ENCODE measurements at places on chromosomes 6 and 20.

DNA sequence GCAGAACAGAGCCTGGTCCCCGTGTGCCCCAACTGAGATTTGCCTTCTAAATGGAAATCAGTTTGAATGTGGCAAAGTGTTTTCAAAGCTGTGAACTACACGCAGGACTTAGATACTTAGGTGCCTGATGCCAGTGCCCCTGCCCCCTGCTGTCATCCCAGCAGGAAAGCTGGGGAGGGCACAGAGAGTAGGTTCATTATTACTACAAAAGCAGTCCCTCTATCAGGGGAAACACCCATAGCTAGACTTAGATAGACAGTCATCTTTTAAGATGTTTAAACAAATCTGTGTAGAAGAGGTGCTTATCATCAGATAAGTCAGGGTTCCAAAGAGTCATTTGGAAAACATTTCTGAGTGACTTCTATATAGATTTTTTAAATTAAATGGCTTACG lies 155.0 kb upstream of the SNX9 start:
- no peak for DNase-seq

DNA sequence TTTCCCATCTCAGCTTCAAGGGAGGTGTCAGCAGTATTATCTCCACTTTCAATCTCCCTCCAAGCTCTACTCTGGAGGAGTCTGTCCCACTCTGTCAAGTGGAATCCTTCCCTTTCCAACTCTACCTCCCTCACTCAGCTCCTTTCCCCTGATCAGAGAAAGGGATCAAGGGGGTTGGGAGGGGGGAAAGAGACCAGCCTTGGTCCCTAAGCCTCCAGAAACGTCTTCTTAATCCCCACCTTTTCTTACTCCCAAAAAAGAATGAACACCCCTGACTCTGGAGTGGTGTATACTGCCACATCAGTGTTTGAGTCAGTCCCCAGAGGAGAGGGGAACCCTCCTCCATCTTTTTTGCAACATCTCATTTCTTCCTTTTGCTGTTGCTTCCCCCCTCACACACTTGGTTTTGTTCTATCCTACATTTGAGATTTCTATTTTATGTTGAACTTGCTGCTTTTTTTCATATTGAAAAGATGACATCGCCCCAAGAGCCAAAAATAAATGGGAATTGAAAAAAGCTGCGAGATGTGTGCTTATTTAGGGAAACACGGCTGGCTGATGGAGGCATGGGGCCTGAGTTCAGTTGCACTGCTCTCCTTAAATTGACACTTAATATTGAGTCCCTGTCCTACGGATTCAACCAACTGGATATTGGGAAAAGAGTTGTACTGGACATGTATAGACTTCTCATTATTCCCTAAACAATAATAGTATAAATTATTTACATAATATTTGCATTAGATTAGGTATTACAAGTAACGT lies 4.9 kb downstream of the TUBB start:
- no peak for DNase-seq

- no peak for DNase-seq
These were observed 5.5 kb downstream of the CASP8AP2 start for GRCh38 chr6:89834884-89835792.

DNA sequence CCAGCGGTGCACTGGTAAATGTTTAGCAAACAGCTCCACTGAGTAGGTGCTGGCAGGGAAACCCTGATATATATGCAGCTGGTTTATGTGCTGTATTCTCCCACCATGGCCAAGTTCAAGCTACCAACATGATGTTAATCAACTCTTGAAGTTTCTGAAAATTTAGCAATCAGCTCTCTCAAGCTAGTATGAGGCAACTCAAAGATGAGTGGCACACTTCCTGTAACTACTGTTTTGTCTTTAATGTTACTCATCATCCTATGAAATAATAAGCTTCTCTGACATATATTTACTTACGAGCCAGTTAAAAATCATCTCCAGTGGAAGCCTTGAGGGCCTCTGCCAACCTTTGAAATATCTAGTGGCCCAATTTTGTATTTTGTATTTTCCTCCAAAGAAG lies 54.7 kb downstream of the TRMT6 start:
- no peak for DNase-seq

DNA sequence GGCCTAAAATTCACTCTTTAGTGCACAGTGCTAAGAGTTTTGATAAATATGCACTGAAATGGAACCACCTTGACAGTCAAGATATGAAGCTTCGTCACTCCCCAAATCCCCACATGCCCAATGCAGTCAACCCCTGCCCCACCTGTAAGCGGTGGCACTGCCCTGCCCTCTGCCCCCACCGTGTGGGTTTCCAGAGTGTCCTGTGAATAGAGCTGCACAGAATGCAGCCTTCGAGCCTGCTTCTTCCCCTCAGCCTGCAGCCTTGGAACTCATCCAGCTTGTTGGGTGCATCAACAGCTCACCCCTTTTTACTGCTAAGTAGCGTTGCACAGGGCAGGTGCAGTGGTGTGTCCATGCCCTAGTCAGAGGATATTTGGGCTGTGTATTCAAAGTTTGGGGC lies 216.3 kb downstream of the SYNDIG1 start:
- DNase-seq = no peak

DNA sequence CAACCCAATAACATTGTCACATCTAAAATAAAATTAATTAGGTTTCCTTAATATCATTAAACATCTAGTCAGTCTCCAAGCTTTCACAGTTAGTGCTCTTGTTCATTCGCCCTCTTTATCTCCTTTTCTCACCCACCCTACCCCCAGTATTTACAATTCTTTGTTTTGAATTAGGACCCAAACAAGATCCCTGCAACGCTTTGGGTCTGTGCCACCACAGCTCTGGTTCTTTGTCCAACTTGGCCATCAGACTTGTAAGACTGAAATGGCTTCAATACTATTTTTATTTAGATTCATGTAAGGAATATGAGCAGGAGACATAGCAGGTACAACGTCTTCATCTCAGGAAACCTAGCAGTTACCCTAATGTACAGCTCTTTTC lies 276.5 kb downstream of the CDKAL1 start:
- DNase-seq = no peak

DNA sequence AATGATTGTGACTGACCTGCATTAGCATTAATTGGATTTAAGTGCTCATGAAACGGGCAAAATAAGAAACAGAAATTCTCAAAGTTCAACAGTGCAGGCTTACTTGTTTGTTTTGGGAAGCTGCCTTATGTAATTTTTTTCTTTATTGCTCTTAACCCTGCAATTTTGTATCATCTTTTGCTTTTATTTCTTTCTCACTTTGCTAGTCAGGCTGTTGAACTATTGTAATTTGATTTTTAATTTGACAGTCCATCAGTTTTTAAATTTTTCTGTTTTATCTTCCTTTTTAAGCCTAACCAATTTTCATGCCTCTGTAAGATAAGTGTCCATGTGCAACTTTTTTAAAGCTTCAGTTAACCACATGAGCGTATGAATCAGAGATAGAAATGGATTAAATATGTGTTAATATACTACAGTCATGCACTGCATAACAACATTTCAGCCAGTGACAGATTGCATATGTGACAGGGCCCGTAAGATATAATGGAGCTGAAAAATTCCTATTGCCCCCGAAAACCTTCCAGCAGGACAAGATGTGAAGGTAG lies 44.6 kb downstream of the PEX7 start:
- no peak for DNase-seq

DNA sequence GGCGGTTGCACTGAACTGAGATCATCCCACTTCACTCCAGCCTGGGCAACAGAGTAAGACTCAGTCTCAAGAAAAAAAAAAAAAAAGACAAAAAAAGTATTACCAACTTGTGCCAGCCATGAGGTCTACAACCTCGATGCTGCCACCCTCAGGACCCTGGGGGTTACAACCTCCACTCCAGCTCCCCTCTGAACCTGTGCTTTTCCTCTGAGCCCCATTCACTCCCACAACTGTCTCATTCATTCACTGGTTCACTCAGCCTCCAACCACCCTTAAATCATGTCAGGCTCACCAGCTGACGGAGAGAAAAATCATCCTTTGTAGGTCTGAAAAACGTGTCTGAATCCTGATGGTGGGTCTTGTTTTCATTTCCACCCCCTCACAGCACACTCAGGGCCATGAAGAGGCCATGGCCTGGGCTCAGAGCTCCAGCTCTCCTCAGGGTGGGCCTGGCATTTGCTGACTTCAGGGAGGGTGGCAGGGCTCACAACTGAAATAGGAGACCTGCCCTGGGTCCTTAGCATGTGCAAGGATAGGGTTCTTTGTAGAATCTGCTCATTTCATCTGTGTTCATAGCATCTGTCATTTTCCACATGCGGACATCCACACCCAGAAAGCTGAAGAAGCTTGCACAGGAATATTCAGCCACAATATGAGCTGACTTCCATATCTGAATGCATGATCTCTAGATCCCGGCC lies 1.9 kb upstream of the ULBP1 start:
- no peak for DNase-seq

DNA sequence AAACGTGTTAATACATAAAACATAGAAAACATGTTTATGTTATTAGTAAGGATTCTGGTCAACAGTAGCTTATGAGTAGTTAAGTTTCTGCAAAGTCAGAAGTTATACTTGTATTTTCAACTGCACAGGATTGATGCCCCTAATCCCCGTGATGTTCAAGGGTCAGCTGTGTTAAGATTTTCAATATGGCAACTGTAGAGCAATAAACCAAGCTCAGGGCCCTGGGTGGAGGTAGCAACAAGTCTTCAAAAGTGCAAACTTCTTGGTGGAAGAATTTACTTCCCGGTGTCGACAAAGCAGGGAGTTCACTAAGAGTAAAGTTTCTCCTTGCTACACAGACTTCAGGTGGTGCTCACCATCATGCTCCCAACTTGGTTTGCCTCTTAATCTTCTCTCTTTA lies 4.1 kb upstream of the BCAS1 start:
- DNase-seq = no peak

DNA sequence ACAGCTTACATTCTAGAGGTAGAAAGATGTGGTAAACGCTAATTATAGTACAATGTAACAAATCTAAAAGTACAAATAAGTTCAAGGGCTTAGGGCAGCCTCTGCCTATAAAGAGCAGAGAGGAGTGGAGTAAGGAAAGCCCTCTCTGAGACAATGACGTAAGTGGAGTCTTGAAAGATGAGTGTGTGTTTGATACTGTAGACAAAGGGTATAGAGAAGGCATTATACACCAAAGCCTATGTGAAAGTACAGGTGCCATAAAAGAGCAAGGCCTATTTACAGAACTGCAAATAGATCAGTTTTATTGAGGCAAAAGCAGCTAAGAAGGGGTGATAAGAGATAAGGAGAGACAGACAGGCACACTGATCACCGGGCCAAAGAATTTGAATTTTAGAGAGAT lies 10.9 kb downstream of the GOPC start:
- no peak for DNase-seq

- DNase-seq = peak; percentile 98
These were observed at the start of gene PRRC2A for GRCh38 chr6:31620586-31621319. TSS of gene PRRC2A (plus strand) at chr6:31620715. CDS start at chr6:31622790, 2,075 bp downstream.

GRCh38 chr6:167211881-167212712 lies 54.3 kb upstream of the GPR31 start:
- DNase-seq = no peak

DNA sequence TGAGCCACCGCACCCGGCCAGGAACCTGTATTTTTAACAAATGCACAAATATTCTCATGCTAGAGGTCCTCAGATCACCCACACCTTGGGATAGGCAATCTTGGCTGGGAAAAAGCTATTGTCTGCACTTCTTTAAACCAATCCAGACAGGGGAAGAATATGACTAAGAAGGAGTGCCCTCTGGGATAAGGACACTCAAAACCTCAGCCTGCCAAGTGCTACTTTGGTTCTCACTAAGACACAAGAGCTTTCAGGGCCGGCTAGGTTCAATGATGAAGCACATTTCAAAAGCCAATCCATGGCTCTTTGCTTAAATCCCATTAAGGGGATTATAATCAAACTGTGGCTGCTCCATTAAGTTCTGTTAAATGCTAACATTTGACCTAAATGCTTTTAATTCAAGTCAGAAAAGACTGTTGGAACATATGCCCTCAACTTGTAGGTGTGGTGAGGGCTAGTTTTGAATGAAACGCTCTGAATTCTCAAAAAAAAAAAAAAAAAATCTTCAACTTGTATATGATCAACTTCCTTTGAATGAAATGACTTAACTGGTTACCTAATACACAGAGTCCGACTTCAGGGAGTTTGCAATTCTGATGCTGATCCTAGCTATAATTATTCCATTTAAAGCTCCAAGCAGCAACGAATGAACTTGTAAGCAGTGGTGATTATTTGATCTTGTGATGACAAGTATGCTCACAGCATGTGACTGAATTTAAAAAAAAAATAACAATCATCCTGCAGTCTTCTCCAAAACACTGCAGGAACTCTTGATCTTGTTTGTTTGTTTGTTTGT lies 56.6 kb downstream of the SLC23A2 start:
- DNase-seq = no peak

- DNase-seq = no peak
These were observed 38.5 kb downstream of the EPB41L2 start for GRCh38 chr6:131024565-131024964.

DNA sequence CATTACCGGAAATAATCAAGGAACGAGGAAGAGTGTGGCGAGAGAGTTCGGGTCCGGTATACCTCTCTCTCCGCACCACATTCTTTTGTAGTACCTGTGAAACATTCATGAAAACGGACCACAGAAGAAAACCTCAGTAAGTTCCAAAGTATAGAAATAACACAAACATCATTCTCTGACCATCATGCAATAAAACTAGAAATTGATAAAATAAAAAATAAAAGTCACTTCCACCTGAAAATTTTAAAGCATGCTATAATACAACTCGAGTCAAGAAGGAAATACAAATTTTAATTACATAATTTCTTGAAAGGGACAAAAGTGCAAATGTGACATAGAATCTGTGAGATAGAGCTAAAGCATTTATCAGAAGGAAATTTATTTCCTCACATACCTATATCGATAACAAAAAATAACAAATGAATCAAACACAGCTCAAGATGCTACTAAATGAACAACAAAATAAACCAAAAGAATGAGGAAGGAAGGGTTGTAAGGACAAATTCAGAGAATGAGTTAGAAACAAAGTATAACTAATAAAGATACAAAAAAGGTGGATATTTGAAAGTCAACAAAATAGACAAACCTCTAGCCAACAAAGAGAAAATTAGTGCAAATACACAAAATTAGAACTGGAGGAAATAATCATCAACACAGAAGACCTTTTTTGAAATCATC lies 84.2 kb downstream of the TRIM27 start:
- DNase-seq = no peak

DNA sequence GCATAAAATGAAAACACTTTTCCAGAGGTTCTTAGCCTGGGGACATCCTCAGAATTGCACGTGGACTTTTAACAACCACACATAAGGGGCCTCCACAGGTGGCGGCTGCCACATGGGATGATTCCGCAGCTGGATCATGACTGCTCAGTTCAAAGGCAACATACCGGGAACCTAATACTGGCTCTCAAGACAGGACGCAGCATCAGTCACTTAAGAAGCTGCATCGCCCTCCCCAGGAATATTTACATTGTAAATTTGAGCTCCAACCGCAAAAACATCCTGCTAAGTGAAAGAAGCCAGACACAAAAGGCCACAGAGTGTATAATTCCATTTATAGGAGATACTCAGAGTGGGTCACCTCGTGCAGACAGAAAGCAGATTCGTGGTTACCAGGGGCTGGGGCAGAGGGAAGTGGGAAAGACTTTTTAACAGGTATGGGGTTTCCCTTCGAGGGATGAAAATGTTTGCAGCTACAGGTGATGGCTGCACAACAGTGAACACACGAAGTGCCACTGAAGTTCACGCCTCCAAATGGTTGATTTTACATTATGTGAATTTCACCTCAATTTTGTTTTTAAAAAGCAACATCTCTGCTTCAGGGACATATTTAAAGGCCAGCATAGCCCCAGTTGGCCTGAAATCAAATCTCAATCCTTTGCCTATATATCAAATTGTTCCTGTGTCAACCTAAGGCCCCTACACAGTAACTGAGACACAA lies 141.5 kb downstream of the BMP7 start:
- DNase-seq = peak; percentile 31
